ENCODE measurements at places on chromosomes 1 and 21. TPM values are rescaled to one million over a fixed set of nuclear protein-coding genes. Genes with fewer than 3 reads are reported as not detected.

The KRTAP13-2 gene
- total RNA-seq, result not detected

The FAM43B gene
- 6.2 TPM for total RNA-seq

The HPCA gene
- 0.14 TPM for total RNA-seq

The CELA2B gene
- total RNA-seq, result not detected

The RAB7B gene
- 1.8 TPM for total RNA-seq

The NT5C1A gene
- not detected for total RNA-seq

The HEATR1 gene
- 34.7 TPM for total RNA-seq

The RNF186 gene
- not detected for total RNA-seq

The NR5A2 gene
- total RNA-seq, result 8.3 TPM

The PTPN22 gene
- total RNA-seq, result not detected

The DNASE2B gene
- not detected for total RNA-seq

The HHAT gene
- 2.5 TPM for total RNA-seq

The GTF2B gene
- total RNA-seq, result 29.7 TPM

The MARK1 gene
- total RNA-seq, result 0.06 TPM

The AADACL4 gene
- total RNA-seq, result not detected

The MYCL gene
- 1.4 TPM for total RNA-seq

The TNFRSF4 gene
- not detected for total RNA-seq

The DIO1 gene
- not detected for total RNA-seq

The NCMAP gene
- total RNA-seq, result not detected

The S100A1 gene
- total RNA-seq, result 0.15 TPM

The PEX11B gene
- 24.2 TPM for total RNA-seq

The FAF1 gene
- 46.0 TPM for total RNA-seq

The NOS1AP gene
- 0.67 TPM for total RNA-seq

The DMRTA2 gene
- total RNA-seq, result 0.15 TPM

The ERMAP gene
- 4.6 TPM for total RNA-seq

The TRAF3IP3 gene
- not detected for total RNA-seq

The HTR6 gene
- 0.17 TPM for total RNA-seq

The VWA5B1 gene
- not detected for total RNA-seq

The S100A9 gene
- 0.96 TPM for total RNA-seq

The LRRC7 gene
- total RNA-seq, result not detected

The C1orf226 gene
- total RNA-seq, result 0.73 TPM

The LRRC8D gene
- 44.0 TPM for total RNA-seq

The USP21 gene
- 23.2 TPM for total RNA-seq

The SIM2 gene
- 14.4 TPM for total RNA-seq

The LDLRAD2 gene
- not detected for total RNA-seq

The SPRR2E gene
- not detected for total RNA-seq

The AADACL3 gene
- not detected for total RNA-seq

The SMIM34 gene
- not detected for total RNA-seq
